COR-L47 (cell line): ENCODE measurements at places on chromosomes 1 and 21.

GRCh38 chr1:96634883-96635282, 86.7 kb upstream of the PTBP2 start:
- no peak for DNase-seq

DNA sequence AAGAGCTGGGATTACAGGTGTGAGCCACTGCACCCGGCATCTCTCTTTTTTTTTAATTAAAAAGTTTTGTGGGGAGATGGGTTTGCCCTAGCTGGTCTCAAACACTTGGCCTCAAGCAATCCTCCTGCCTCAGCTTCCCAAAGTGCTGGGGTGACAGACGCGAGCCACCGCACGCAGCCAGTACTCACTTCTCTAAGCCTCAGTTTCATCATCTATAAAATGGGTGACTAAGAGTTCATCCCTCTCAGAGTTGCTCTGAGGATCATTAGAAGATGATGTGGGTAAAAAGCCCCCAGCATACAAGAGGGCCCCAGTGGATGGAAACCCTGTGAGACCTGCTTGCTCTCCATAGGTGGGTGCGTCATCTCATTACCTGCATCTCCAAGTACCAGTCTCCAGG, 2.5 kb upstream of the CATSPER4 start:
- no peak for DNase-seq

GRCh38 chr1:164983023-164983650, 373.4 kb downstream of the LMX1A start:
- DNase-seq = no peak

DNA sequence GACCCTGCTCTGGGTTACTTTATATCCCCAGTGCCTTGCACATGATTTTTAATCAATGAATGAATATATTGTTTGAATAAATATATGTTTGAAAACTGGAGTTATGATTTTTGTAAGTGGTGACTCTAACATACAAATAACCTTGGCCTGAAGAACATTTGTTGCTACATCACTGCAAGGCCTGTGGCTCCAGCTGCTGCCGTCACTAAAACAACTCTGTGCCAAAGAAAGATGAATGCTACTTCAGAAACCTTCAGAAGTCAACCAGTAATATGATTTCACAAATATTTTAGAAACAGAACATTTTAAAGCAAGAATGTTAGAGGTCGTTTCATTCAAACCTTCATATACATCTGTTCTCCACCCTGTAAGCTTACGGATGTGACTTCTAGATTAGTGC, 60.6 kb upstream of the SEC16B start:
- no peak for DNase-seq
